ENCODE measurements at places on chromosomes 1 and 21.

DNA sequence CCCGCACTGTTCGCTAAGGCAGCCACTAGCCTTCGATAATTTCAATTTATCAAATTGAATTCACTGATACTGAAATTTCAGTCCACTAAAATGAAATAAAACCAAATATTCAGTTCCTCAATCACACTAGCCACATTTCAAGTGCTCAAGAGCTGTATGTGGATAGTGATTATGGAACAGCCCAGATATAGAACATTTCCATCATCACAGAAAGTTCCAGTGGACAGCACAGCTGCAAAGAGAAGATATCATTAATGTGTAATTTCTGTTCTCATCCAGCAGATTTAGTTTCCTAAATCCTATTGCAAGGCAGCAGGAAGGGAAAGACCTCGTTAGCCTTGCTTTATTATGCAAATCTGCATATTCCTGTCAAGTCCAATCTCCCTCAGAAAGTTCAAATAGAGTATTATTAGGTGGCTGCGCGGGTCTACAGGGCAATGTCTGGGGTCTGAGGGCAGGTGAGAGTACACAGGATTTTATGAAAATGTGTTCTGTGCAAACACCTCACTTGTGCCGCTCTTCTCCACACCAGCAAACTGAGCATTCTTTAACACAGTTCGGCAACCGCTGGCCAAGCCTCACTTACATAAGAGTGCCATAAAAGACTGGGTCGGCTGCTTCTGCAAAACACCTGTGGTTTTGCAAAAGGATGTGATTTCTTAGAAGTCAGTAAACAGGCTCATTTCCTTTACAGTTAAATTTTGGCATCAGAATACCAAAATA is 22.4 kb downstream of the CAPZB start:
- DNase-seq, result peak; percentile 45

GRCh38 chr1:237799762-237800474 is 90.8 kb downstream of the ZP4 start:
- no peak for DNase-seq

DNA sequence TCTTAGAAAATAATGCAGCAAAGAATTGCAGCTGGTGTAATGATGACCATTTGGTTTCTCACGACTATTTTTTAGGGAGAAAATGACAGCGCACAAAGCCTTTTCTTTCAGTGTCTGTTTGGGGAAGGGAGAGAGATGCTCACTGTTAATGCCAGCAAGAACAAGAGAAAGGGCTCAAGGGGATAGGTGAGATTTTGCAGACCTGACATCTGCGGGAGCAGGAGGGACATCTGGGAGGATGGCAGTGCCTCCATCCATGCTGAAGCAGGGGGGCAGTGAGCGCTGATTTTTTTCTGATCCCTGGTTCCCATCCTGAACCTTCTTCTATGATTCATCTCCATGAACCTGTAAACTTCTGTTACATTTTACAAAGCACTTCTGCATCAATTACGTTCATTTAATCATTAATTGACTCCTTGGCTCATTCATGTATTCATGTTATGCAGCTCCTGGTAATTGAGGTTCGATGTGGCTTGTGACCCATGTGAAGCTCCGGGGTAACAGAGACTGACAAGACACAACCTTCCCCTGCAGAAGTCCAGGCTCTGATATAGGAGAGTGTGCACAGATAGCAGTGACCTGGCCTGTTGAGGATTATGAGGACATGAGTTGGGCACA is 595.3 kb downstream of the PTPRU start:
- no peak for DNase-seq

GRCh38 chr1:78143673-78144072 is 97.9 kb downstream of the GIPC2 start:
- no peak for DNase-seq

- no peak for DNase-seq
Measured at GRCh38 chr1:45250544-45250943, 44.1 kb upstream of the ZSWIM5 start.

DNA sequence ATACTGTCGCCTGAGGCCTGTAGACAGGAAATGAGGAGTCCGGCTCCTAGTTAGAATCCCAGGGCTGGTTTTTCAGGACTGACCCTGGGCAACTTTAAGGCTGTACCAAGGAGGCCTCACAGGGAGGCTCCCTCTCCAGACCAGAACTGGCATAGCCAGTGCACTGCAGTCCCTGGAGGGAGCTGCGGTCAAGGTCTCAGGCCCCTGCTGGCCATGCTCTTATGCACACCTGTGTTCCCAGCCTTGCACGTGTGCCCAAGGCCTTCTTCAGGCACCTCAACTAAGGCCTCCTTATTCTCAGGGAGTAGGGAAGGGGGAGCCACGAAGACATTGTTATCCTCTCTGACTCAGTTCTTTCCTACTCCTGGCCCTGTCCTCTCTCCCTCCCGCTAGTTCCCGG is 22.0 kb upstream of the IFNAR1 start:
- no peak for DNase-seq

DNA sequence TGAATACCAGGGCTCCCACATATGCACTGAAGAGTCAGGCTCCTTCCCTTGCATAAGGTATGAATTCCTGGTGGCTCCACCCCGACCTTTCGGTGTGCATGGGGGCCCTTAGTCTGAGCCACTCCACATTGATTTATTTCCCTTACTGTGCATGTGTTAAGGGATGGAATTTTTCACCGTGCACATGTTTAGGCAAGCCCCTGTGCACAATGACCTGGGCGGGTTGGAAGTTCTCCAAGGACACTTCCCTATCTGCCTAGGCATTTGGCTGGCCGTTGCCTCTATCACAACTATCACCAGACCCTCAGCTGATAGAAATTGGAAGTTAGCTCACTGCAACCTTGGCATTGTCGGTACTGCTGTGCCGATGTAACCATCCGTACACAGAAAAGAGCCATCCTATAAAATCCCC is 9.7 kb downstream of the S100A6 start:
- no peak for DNase-seq

- no peak for DNase-seq
Measured at GRCh38 chr1:95245029-95245428, 11.0 kb downstream of the RWDD3 start.

DNA sequence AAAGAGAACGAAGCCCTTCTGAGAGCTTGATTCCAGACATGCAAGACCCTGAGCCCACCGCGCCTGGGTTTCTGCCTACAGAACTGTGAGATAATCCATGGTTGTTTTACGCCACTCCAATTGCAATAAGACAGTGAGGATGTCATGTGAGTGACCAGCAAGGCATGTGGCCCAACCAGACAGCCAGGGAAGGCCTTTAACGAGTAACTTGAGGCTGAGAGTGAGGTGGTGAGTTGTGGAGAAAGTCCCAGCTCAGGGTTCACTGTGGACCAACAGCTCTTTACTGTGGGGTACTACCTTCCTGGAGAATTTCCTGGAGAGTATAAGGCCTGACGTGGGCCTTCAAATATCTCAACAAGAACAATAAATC is 153.9 kb downstream of the ETS2 start:
- DNase-seq, result no peak

- DNase-seq, result no peak
Measured at GRCh38 chr21:37986751-37987399, 70.6 kb upstream of the KCNJ6 start.

GRCh38 chr1:207981976-207982375 is 71.1 kb upstream of the CD34 start:
- DNase-seq, result no peak

DNA sequence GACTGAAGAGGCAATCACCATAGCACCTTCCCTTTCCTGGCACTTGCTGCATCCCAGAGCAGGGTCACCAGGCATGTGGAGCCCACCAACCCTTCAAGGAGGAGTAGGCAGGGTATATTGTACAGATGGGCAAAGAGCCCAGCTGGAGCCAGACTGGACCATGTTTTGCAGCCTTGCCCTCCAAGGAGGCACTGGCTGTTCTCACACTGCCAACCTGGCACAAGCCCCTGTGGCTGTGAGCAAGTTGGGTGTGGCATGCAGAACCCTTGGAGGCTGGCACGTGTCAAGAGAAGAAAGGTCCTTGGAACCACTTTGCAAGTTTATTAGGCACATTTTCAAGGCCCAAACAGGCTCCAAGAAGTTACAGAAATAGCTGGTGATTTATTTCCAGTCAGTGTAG is 146.4 kb downstream of the FOXD2 start:
- no peak for DNase-seq

DNA sequence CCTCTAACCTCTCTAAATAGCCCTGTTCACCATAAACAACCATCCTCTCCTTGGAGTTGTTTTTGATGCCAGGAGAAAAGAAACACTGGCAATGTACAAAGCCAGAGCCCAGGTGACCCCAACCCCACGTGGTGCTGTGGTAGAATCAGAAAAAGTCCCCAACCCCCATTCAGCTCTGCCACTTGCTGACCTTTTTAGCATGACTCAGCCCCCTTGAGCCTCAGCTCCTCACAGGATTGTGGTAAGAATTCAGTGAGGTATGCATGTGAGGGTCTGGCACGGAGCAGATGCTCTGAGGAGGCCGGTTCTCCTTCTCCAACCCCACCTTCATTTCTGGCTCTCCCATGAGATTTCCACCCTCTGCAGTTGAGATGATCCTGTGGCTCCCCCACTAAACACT is 11.1 kb upstream of the CHI3L1 start:
- DNase-seq, result no peak

GRCh38 chr1:221078260-221078965 is 199.2 kb downstream of the HLX start:
- no peak for DNase-seq

DNA sequence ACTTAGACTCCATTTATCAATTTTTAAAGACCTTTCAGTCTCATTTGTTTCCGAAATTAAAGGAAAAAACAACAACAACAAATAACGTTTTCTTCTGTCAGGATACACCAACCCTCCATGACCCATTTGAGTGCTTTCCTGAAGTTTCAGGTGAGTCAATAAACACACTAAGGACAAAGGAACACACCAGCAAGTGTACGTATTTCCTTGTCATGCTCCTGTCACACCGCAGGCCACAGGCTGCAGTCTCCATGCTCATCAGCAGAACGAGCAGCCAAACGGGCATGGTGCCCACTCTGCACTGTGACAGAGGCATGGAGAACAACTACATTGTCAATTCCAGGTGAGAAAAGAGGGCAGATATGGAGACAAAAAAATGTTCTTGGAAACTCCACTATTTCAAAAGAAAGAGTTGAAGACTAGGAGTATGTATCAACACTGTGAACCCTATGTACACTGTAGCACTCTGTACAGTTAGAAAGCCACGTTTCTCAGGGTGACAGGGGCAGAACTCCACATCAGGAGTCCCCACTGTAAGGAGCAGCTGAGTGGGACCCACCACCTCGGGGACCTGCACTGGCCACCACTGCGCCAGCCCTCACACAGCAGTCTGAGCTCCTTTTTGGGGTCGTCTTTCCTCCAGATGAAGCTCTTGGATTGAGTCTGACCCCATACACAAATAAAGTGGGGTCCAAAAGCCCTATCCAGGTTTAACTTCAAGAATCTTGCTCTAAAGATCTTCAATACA is 2.6 kb downstream of the PTTG1IP start:
- no peak for DNase-seq

DNA sequence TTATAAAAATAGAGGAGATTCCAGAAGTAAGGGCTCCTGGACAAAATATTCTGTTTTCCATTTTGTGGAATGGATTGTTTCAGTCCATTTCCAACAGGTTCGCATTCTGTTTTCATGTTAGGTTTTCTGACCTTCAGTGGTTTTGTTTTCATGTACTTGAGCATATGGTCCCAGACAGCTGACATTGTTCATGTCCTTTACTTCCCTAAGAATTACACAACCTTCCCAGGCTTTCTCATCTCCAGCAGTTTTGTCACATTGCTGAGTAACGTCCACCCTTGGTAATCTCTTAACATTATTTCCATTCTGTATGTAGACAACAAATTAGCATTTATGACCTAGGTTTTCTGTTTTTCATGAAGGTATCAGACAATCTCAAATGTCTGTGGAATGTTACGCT is 21.0 kb upstream of the ERRFI1 start:
- no peak for DNase-seq

DNA sequence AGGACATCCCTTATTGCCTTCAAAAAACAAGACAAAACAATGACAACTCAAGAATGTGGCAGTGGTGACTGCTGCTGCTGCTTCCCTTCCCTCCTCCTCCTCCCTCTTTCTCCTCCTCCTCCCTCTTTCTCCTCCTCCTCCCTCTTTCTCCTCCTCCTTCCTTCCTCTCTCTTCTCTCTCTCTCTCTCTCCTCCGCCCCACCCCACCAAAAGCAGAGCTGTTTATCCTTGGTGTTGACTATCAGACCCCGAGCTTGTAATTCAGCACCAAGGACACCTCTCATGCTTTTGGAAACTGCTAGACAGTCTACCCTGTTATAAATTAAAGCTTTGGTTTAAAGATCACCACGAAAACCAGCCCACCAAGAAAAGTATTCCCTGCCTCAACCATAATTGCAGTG is 72.4 kb upstream of the IFNAR2 start:
- DNase-seq, result no peak

GRCh38 chr1:25689686-25690381 is 73.2 kb downstream of the MAN1C1 start:
- no peak for DNase-seq

DNA sequence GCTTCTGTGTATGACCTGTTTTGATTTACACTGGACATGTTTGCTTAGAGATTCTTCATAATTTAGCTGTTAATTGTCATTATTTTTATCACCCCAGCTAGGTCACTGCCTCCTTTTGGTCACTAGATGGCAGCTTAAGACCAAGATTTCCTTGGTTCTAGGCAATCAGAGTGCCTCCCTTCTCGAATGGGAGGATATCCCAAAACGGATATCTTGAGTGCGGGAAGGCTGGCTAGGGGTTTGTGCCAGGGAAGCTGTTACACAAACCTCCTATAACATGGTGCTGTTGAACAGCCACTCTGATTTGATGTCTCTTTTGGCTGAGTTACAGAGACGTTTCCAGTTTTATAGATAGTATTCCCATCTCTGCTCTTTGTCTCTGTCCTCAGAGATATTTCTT is 283.5 kb downstream of the S1PR1 start:
- no peak for DNase-seq

GRCh38 chr1:183472488-183473216 is at the start of gene SMG7:
Gene SMG7 (plus strand): TSS chr1:183472499. CDS start chr1:183472621, 122 bp downstream.
- no peak for DNase-seq

DNA sequence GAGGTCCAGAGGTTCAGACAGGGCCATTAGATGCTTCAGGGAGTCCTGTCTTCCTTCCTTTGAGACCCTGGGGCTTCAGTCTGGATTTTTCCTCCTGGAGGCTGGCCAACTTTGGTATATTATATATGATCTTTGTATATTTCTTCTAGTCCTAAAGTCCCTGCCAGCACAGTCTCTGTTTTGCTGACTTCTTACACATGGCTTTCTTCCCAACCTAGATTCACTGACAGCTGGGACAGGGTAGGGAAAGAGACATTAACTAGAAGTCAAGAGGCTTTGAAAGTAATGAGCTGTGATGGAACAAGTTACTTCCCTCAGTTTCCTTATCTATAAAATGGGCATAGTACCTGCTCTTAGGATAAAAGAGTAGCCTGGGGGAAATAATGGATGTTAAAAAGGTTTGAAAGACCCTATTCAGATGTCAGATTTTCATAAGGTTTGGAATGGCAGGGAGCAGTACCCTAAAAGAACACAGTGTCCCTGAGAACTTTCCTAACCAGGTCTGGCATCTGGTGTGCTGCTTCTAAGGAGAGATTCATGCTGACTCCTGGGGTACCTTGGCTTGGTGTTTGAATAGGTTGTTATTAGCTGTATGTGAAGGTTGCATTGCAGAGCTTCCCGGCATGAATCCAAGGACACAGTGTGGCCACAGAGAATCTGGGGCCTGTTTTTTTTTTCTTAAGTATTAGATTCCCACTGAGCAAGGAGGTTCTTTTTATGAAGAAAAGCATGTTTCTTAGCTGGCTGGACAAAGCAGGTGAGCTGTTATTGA is 47.6 kb downstream of the RASSF5 start:
- no peak for DNase-seq

GRCh38 chr1:54396261-54396933 is 9.8 kb downstream of the SSBP3 start:
- DNase-seq, result no peak
